ENCODE measurements at places on chromosomes 2 and 18. TPM values are rescaled to one million over a fixed set of nuclear protein-coding genes. Genes with fewer than 3 reads are reported as not detected.

The SERPINB13 gene
- not detected for total RNA-seq

The HOXD4 gene
- 0.53 TPM for total RNA-seq

The ACVR2A gene
- total RNA-seq, result 10.3 TPM

The SERPINB10 gene
- not detected for total RNA-seq

The PHOSPHO2 gene
- total RNA-seq, result 3.9 TPM

The KCNG2 gene
- total RNA-seq, result not detected

The GPR17 gene
- total RNA-seq, result not detected

The PPP1R1C gene
- total RNA-seq, result 5.0 TPM
